ENCODE measurements at places on chromosomes 16 and 17. TPM values are rescaled to one million over a fixed set of nuclear protein-coding genes. Genes with fewer than 3 reads are reported as not detected.

The SLC38A8 gene
- total RNA-seq: not detected

The CENPX gene
- 44.8 TPM for total RNA-seq

The AHSP gene
- total RNA-seq: 19.2 TPM

The ITGAL gene
- total RNA-seq: 0.89 TPM

The ASPA gene
- total RNA-seq: 3.8 TPM

The MILR1 gene
- total RNA-seq: 7.0 TPM

DNA sequence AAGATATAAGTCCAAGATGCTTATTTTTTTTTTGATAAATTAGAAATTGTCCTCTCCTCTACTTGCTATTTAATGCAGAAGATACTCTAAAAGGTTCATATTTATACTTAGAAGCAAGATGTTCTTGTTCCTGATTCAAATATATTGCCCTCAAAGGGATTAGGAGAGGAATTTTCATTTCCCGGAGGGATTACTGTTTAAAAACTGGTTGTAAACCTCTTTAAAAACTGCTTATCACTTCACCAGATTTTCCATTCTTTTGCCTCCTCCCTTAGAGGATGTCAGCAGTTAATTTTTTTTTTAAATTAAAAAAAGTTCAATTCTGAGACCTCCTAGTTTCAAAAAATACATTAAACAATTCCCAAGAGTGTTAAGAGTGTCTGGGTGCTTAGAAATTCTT is 2.8 kb downstream of the TENT4B start:
- no peak for DNase-seq
- no peak overlapping the region for H3K27ac ChIP-seq
- H3K4me3 ChIP-seq: peak overlapping the region; percentile 55
- H3K4me1 ChIP-seq: peaks cover 16% of the 10 kb centered on the region
- no peaks in the 10 kb centered on the region for H3K27me3 ChIP-seq

- H3K27ac ChIP-seq: no peak overlapping the region
- no peak for DNase-seq
- peaks cover 29% of the 10 kb centered on the region for H3K4me1 ChIP-seq
- no peak overlapping the region for H3K4me3 ChIP-seq
- H3K27me3 ChIP-seq: no peaks in the 10 kb centered on the region
Measured at GRCh38 chr16:19874026-19874425, 10.6 kb downstream of the GPRC5B start.

DNA sequence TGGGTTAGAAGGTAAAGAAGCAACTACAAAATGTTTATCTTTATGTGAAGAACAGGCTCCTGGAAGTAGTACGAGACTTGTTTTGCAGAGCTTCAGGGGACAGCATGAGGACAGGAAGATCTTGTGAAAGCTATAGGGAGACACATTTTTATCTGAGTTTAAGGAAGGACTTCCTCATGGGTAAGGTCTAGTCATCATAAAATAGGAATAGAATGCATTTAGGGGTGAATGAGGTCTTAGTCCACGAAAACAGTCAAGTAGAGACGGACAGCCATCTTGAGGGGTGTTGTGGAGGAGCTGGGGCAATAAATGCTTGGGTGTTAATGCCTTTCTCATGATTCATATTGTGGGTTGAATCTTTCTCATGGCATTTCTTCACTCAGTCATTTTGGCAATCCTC is 24.3 kb downstream of the KCNJ16 start:
- peak; percentile 25 for DNase-seq
- no peaks in the 10 kb centered on the region for H3K4me1 ChIP-seq
- H3K27ac ChIP-seq: peak overlapping the region; percentile 35

- H3K4me3 ChIP-seq: no peak overlapping the region
- peak overlapping the region; percentile 38 for H3K27ac ChIP-seq
- H3K36me3 ChIP-seq: peaks cover 6% of the 10 kb centered on the region
- H3K4me1 ChIP-seq: peaks cover 69% of the 10 kb centered on the region
- H3K27me3 ChIP-seq: no peaks in the 10 kb centered on the region
- DNase-seq: peak; percentile 67
Measured at GRCh38 chr16:2511128-2511800, 2.5 kb upstream of the ATP6V0C start.

GRCh38 chr16:46808997-46809396 is 22.0 kb downstream of the C16orf87 start:
- H3K27ac ChIP-seq: no peak overlapping the region
- no peak for DNase-seq
- H3K4me1 ChIP-seq: no peaks in the 10 kb centered on the region
- no peaks in the 10 kb centered on the region for H3K36me3 ChIP-seq
- no peak overlapping the region for H3K4me3 ChIP-seq

DNA sequence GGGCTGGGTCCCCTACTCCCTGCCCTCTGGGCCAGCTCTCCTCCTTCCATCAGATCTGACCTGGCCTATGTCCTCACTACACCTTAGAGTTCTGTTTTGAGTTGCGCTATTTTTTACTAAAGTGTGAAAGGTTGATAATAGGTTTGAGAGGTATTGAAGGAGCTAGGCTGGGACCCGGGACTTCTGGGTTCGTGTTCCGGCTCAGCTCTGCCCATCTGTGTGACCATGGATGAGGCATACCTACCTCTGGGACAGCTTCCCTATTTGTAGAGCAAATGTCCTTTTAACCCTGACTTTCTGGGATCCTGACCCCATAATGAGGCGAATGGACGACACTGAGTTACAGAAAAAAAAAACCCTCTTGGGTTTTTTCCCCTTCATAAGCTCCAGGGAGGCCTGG is 36.0 kb downstream of the IL21R start:
- H3K36me3 ChIP-seq: no peaks in the 10 kb centered on the region
- no peak for DNase-seq
- H3K4me1 ChIP-seq: no peaks in the 10 kb centered on the region
- H3K27ac ChIP-seq: no peak overlapping the region

- H3K27me3 ChIP-seq: peaks cover 83% of the 10 kb centered on the region
- no peak overlapping the region for H3K4me3 ChIP-seq
- H3K4me1 ChIP-seq: peaks cover 19% of the 10 kb centered on the region
- H3K27ac ChIP-seq: no peak overlapping the region
Measured at GRCh38 chr17:79742951-79743476, 12.3 kb downstream of the ENPP7 start.

GRCh38 chr16:27772093-27772825 is 222.3 kb downstream of the KATNIP start:
- no peak for DNase-seq
- H3K4me3 ChIP-seq: no peak overlapping the region
- H3K27ac ChIP-seq: no peak overlapping the region
- peaks cover 13% of the 10 kb centered on the region for H3K4me1 ChIP-seq
- H3K27me3 ChIP-seq: no peaks in the 10 kb centered on the region

DNA sequence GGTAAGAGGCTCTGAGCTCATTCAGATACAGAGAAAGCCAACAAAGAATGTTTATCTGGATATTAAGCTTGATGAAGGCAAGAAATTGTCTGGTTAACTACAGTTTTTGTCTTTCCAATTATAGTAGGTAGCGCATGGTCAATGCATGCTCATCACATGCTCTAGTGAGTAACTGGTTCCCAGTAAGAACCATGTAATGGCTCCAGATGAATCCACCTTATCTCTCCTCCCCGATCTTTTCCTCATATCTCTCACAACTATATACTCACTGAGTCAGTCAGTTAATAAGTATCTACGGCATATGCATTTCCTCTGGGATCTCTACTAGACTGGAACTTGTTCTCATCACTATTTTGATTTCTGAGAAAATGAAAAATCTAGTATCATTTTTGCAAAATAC is 340.7 kb upstream of the DYNLRB2 start:
- no peak overlapping the region for H3K4me3 ChIP-seq
- H3K27ac ChIP-seq: no peak overlapping the region
- H3K4me1 ChIP-seq: peaks cover 2% of the 10 kb centered on the region
- no peaks in the 10 kb centered on the region for H3K36me3 ChIP-seq
- DNase-seq: no peak

DNA sequence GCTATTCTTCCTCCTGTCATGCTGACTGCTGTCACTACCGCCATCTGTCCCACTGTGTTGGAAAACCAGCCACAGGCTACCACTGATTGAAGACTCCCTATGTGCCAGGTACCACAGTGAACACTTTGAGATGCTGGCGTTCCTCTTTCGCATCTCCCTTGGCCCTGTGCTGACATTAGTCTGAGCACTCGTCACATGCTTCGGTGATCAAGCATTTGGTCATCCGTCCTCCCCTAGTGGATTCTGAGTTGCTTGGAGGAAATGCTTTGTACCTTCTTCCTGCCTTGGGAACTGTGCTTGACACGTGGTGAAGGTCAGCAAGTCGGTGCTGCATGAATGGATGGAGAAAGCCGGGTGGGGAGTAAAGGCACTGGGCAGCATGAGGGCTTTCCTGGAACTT is 260.1 kb downstream of the SNX29 start:
- H3K27ac ChIP-seq: no peak overlapping the region
- H3K4me1 ChIP-seq: peaks cover 35% of the 10 kb centered on the region
- H3K27me3 ChIP-seq: no peaks in the 10 kb centered on the region
- H3K36me3 ChIP-seq: no peaks in the 10 kb centered on the region
- DNase-seq: no peak

Measured in muscle of leg (tissue), 16 donors.